Muscle of leg (tissue), 16 donors: ENCODE measurements at places on chromosomes 7 and 10.

DNA sequence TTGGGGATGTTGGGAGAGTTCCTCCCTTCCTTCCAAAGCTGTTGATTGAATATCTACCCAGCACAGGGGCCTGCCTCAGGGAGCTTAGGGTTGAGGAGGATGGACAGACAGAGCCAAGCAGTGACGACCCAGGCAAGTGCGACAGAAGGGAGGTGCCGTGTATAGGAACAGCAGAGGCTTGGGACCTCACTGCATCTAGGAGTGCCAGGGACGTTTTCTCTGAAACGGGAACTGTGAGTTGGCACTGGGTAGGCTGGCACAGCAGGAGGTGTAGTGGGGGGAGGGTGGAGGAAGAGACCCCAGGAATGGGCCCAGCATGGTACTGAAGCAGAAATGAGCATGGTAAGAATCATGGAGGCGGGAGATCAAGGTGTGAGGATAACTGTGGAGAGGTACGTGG, 55.3 kb upstream of the MGMT start:
- DNase-seq, result no peak

- peak; percentile 66 for DNase-seq
These were observed 192.6 kb downstream of the MGMT start for GRCh38 chr10:129659508-129660268.

- DNase-seq, result no peak
These were observed 333.2 kb downstream of the RPS24 start for GRCh38 chr10:78366663-78367411.

GRCh38 chr7:43735802-43736603, 6.7 kb upstream of the COA1 start:
- DNase-seq, result no peak

DNA sequence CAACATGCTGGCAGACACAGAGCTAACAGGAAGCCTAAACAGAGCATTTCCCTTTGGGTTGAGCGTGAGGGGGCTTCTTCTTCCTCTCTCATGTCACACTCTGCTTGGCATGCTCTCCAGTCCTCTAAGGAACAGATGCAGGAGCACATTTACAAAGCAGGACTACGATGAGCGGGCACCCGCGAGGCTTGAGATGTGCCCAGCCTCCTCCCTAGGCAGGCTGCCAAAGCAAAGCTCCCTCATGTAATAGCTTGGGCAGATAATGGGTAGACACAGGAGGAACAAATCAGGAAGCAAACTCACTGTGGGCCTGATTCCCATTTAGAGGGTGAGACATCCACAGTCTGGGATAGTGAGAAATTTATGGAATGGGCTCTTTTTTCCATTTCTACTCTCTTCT, 519.1 kb downstream of the NRG3 start:
- DNase-seq, result peak; percentile 12

DNA sequence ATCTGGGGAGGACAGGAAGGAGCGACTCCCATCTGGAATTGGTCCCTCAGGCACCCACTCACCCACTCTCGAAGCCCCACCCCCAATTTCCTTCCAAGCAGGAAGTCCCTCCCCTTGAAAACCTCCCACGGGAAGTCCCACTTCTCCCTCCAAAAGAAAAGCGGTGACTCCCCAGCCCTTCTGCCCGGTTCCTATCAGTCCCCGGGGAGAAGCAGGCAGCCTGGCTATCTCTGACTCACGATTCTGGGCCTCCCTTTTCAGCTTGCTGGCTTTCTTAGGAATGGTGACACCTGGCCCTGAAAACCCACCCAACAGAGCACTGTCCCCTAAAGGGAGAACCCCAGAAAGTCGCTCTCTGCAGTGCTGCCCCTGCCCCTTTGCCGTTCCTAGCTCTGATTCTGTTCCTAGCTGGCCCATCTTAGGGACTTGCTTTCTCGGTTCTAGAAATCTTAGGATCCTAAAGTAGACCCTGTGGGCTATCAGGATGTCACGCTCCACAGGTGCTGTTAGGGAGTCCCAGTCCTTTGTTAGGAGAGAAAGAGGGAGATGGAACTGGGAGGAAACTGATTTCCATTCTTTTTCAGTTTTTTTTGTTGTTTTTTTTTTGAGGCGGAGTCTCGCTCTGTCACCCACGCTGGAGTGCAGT, 6.0 kb downstream of the TSC22D4 start:
- no peak for DNase-seq

GRCh38 chr7:100013328-100013676, 2.1 kb upstream of the ZKSCAN1 start:
- no peak for DNase-seq

DNA sequence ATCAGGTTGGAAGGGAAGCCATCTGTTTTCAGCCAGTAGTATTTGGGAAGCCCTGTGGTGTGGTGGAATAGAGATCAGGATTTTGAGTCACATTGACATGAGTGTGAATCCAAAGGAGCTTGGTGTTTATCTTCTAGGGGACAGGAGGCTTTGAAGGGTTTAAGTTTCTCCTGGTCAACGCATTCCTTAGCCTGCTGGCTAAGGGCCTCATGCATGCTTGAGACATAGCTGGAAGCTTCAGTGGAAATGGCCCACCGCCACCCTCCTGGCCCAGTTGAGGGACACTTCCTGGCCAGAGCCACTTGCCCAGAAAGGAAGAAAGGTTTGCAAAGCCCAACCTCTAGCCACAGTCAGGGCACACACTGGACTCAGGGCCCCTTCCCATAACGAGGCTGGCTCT, 70.9 kb downstream of the CDK1 start:
- DNase-seq, result no peak

DNA sequence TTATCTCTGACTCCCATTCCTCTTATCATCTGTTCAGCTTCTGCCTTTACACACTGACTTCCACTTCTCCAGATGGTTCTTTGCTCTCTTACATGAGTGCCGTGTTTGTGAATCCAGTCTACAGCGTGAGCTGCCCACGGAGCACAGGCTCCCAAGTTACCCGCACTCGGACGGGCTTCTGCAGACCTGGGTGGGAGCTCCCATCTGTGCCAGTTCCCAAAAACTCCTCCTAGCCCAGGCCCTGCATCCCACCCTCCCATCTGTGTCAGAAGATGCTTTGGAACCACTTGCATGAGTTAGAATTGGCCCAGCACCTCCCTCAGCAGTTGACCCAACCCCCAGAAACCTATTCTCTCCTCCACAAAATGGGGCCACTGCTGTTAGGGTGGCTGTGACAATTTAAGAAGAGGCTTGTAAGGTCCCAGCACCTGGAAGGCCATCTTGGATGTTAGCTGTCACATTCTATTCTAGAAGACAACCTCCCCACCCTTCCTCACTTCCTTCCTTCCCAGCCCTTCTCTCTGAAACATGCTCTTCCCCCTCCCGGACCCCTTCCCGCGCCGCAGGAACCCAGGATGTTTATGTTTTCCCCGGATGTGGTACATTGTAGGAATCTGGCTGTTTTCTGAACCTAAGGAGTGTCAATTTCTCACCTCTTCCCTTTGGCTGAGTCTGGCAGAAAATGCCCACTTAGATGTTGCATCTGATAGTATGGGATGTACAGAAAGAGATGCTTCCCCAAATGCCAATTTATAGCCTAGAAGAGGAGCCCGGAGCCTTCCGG, 79.2 kb downstream of the CCDC3 start:
- no peak for DNase-seq
